ENCODE measurements at places on chromosomes 12 and 14.

- no peak for DNase-seq
These were observed 15.1 kb downstream of the PIGH start for GRCh38 chr14:67584978-67585377.

DNA sequence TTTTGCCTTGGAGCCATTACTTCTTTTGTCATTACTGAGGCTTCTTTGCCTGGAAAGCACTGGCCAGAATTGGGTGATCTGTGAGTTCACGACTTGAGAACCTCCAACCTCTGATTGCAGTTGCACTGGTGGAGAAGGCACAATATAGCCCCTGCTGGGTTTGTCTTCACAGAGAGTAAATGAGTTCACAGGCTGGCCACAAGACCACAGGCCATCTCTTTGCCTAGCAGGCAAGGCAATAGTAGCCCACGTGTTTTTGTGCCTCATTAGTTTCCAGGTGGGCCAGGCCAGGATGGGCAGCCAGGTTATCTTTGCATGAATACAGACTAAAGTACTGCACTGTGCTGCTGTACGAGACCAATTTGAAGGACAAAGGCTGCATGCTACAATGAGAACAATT is 468.8 kb downstream of the NRXN3 start:
- no peak for DNase-seq

GRCh38 chr12:19304149-19304750 is 135.0 kb upstream of the AEBP2 start:
- DNase-seq = no peak

- no peak for DNase-seq
These were observed 43.6 kb upstream of the NID2 start for GRCh38 chr14:52112336-52113018.

DNA sequence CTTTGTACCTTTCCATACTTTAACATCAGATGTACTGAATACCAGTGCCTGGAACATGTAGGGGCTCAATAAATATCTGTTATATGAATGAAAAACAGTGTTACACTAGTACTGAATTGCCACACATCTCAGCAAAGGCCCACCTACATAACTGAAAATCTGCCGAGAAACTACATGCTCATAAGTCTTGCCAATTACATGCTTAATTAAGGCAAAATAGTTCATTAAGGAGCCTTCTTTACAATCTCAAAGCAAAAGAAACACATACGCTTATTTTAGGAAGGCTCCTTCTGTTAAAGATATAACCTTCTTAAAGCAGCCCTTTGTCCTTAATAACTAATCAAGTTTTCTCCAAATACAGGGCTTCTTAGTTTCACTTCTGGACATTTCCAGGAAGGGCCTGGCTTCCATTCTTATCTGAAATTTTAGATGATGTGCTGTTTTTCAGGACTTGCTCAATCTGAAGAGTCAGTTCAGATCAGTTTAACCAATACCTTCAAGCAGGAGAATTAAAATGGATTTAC is 11.5 kb downstream of the LIMA1 start:
- no peak for DNase-seq

- DNase-seq = no peak
These were observed 208.7 kb downstream of the AEBP2 start for GRCh38 chr12:19647806-19648556.

- no peak for DNase-seq
These were observed 168.4 kb downstream of the SOX5 start for GRCh38 chr12:23781118-23781517.

DNA sequence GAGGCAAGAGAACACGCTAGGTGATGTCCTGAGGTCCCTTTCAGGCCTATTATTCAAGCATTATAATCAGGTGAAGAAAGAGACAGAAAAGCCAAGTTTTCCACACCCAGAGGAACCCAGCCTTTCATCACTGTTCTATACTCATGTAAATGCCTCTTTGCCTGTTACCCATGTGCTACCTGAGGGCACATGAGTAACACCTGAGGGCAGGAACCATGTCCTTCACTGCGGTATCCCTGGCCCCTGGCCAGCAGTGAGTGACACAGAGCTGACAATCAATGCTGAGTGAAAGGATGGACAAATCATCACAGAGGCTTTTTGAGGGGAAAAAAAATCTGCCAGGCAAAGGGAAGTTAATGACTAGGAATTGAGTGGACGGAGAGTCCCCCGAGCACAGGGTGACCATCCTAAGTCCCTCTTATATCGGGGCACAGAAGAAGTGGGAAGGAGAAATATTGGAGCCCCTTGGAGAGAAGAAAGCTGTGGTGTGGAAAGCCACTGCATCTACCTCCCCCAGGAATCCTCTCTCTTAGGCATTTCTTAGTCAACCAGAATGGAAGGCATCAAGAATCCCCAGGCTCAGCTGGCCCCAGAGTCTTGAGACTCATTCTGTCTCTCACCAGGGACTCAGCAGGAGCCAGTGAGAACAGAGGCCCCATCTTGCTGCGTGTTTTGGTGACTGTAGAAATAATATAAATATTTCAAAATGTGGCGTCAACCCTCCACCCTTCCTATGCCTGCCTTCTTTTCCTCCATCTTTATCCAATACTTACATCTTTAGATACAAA is 212.9 kb downstream of the DPF3 start:
- DNase-seq = no peak

GRCh38 chr12:121238086-121238485 is 28.2 kb downstream of the P2RX4 start:
- DNase-seq = no peak

- DNase-seq = no peak
These were observed 22.9 kb downstream of the RTN1 start for GRCh38 chr14:59847711-59848110.

DNA sequence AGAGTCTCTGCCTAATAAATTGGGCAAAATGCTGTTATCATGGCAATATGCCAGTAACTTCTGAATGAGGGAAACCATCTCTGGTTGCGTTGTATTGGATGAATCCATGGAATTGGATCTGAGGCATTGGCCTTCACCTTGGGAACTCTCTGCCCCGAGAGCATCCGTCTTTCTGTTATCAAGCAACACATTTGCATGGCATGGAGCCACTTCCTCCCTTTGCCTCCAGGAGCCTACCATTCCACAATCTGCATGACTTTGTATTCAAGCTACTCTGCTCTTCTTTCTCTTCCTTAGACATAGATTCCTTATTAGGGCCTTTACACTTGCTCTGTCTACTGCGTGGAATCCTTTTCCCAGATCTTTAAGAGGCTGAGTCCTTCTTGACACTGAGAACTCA is 57.2 kb downstream of the RIC8B start:
- no peak for DNase-seq

GRCh38 chr14:69812711-69813110 is 15.7 kb upstream of the SLC10A1 start:
- DNase-seq = no peak

All from GOT3 (cell line).